ENCODE measurements at places on chromosomes 13 and 19.
A peak's percentile ranks its signal among the peaks of the same experiment; 100 is the strongest.

- no peaks in the 10 kb centered on the region for H3K27me3 ChIP-seq
- H3K36me3 ChIP-seq, result no peaks in the 10 kb centered on the region
- peaks cover 20% of the 10 kb centered on the region for H3K4me1 ChIP-seq
- no peak overlapping the region for H3K27ac ChIP-seq
Measured at GRCh38 chr13:100673376-100673712, 1.3 kb downstream of the TMTC4 start.

DNA sequence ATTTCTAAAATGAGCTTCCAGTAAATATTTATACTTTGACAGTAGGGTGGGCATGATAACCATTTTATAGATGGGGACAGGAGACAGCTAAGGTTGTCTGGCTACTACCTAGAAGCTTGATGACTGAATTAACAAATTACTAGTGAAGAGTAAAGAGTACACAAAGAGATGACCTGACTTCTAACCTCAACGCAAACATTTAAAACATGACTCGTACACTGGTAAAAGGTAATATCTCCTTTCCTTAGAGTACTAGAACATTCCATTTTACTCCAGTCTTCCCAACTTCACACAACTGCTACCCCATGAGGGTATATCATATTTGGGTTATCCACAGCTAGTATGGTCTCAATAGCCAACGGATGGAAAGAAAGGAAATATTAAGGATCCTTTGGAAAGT lies 258.9 kb downstream of the FOXO1 start:
- DNase-seq, result no peak
- no peak overlapping the region for H3K27ac ChIP-seq
- H3K36me3 ChIP-seq, result no peaks in the 10 kb centered on the region
- H3K4me3 ChIP-seq, result no peak overlapping the region

- DNase-seq, result no peak
- H3K4me3 ChIP-seq, result no peak overlapping the region
- H3K36me3 ChIP-seq, result no peaks in the 10 kb centered on the region
Measured at GRCh38 chr19:12984143-12984627, 11.1 kb upstream of the NFIX start.

GRCh38 chr19:7349961-7350711 lies 1.4 kb downstream of the ARHGEF18 start:
- H3K4me1 ChIP-seq, result no peaks in the 10 kb centered on the region
- no peak overlapping the region for H3K27ac ChIP-seq
- DNase-seq, result no peak
- no peak overlapping the region for H3K4me3 ChIP-seq
- H3K27me3 ChIP-seq, result no peaks in the 10 kb centered on the region

DNA sequence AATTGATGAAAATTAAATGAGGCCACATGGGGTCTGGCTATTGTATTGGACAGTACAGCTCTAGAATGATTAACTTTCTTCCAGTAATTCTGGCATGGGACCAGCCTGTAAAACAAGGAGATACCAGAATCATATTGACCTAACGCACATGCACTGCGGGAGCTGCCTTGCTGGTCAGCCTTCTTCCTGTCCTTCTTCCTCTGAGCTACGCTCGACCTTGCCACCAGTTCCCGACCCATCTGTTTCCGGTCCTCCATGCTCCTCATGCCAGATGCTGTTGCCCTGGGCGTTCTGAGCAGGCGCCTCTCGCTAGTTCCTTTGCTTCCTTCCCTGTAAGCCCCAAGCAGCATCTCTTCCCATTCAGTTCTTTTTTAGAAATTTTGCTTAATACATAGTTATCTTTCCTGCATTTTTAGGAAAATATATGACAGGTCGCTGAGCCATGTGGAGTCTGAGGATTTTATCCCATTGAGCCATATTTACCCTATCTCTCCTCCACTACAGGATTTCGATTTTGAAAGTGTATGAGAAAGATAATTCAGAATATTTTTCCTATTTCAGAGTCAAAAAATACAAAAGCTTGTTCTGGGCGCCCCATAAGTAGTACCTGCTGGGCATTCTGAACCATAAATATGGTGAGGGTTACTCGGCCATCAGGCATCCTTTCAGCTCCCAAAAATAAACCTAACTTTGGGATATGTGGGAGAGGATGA lies 38.6 kb downstream of the TNFRSF19 start:
- H3K27me3 ChIP-seq, result no peaks in the 10 kb centered on the region
- H3K4me3 ChIP-seq, result peak overlapping the region; percentile 24
- no peaks in the 10 kb centered on the region for H3K36me3 ChIP-seq
- no peak for DNase-seq
- H3K27ac ChIP-seq, result peak overlapping the region; percentile 82
- peaks cover 41% of the 10 kb centered on the region for H3K4me1 ChIP-seq

- H3K36me3 ChIP-seq, result no peaks in the 10 kb centered on the region
- H3K4me3 ChIP-seq, result no peak overlapping the region
- DNase-seq, result no peak
Measured at GRCh38 chr13:109667807-109668291, 118.5 kb downstream of the IRS2 start.

DNA sequence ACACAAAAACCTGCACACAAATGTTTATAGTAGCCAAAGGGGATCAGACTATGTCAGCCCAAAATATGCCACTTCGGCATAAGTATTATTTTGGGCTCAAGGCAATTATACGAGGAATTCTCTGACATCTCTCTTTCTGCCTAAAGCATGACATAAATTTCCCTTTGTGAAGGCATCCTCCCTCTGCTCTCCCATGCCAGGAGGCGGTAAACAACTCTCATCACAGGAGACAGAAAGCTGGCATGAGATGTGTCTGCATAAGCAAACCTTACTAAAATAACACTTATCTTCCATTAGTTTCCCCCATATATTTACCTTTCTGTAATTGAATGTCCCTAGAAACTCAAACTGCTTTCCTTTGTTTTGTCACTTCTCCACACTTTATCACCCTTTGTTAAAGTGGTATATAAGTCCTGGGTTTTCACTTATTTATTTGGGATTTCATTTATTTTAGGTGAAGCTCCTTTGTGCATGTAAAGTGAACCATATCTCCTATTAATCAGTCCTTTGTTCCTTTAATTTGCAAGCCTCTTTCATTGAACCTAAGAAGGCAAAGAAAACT lies 68.3 kb downstream of the LACC1 start:
- no peaks in the 10 kb centered on the region for H3K36me3 ChIP-seq
- DNase-seq, result no peak
- H3K27ac ChIP-seq, result no peak overlapping the region
- H3K4me3 ChIP-seq, result no peak overlapping the region

DNA sequence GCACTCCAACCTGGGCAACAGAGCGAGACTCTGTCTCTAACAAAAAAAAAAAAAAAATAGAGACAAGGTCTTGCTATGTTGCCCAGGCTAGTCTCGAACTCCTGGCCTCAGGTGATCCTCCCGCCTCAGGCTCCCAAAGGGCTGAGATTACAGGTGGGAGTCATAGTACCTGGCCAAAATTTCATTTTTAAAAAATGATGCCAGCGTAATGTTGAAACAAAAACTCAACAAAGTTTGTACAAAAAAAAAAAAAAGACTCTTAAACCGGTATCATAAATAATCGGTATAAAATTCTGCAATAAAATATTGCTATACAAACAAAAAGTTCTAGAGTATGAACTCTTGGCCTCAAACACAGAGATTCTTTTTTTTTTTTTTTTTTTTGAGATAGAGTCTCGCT lies 3.5 kb downstream of the GMFG start:
- no peak overlapping the region for H3K27ac ChIP-seq
- H3K4me1 ChIP-seq, result no peaks in the 10 kb centered on the region
- H3K27me3 ChIP-seq, result no peaks in the 10 kb centered on the region
- H3K36me3 ChIP-seq, result no peaks in the 10 kb centered on the region
- H3K4me3 ChIP-seq, result no peak overlapping the region

All from tibial nerve (tissue), 4 donors.